ENCODE measurements at places on chromosomes 6 and 20.

GRCh38 chr6:21327326-21328112 lies 266.0 kb upstream of the SOX4 start:
- no peak for DNase-seq

DNA sequence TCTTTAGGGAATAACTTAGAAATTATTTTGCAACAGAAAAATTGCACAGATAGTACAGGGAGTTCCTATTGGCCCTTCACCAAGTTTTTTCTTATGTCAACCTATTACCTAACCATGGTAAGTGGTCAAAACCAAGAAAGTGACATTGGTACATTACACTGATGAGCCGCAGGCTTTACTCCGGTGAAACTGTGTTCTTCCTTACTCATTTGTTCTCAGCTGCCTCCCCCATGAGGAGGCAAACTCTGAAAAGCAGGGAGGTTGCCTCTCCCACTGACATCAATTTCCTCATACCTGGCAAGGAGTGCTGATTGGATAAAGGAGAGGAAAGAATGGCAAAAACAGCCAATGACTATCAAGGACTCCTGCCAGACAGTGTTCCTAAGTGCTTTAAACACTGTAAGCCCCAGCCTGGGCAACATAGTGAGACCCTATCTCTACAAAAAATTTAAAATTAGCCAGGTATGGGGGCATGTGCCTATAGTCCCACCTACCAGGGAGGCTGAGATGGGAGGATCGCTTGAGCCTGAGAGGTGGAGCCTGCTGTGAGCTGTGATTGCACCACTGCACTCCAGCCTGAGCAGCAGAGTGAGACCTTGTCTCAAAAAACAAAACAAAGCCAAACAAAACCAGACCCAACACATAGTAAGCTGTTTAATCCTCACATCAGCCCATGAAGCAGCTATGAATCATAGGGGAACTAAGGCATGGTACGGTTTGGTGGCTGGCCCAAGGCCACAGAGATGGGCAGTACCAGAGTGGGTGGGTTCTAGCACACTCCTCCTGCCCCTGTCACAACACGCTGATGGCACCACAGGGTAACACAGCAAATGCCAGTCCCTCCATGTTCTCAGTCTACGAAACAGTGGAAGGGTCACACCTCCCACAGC lies 24.7 kb downstream of the C20orf203 start:
- peak; percentile 13 for DNase-seq

DNA sequence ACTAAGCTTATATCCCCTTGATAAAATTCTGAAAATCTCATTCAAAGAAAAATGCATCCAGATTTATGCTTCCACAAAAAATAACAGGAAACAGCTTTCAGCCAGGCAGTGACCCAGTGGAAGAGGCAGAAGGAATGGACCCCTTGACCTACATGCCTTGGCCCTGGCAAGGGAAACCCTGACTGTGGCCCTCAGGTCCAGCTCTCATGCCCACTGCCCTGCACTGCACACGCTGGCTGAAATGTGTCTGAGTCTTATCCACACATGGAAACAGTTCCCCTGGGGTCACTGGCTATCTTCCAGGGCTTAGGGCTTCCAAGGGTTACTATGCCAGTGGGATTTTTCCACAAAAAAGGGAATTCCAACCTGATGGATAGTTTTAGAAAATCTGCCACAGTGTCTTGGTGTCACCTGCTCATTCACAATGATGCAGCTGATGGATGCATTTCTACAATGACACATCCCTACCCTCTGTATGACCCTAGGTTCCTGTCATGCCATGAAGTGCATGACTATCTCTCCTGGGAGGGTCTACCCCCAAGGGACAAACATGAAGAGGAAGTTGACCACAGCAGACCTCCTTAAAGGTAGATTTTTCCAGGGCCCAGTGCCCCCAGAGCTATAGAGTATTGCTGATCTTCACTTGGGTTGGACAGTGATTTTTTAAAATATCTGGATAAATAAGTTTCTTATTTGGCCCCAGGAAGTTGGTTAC lies 121.9 kb upstream of the CD93 start:
- DNase-seq = no peak

DNA sequence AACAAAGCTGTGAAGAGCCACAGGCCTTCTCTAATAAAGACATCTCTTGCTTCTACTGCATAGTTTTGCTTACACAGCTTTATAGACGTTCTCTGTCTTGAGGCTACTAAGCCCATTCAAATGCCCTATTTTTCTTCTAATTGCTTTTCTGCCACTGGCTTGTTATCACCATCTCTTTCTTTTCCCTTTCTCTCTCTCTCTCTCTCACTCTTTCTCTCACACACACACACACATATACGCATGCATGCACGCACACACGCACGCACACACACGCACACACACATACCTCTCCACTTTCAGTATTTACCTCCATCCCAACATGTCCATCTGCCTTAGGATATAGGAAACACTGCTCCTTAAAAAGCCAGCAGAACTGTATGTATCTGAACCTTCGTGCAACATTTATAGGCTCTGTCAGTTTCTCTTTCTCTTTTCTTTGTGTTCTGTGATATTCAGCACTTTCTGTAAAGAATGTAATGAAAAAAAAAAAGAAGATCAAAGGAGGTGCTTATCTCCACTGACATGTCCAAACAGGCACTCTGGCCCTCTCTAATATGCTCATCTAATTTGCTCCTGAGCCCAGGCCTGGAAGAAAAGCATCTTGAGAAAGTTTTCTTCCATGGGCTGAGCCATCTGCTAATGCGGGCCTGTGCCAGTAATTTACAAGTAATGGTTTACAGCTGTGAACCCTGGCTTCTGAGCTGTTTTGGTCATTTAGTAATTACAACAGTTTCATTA lies 1046.7 kb upstream of the MAP3K7 start:
- DNase-seq = no peak

- no peak for DNase-seq
Observed at GRCh38 chr6:44868335-44868668, 459.8 kb upstream of the RUNX2 start.

GRCh38 chr6:111329882-111330633 lies 153.0 kb downstream of the REV3L start:
- DNase-seq = no peak

DNA sequence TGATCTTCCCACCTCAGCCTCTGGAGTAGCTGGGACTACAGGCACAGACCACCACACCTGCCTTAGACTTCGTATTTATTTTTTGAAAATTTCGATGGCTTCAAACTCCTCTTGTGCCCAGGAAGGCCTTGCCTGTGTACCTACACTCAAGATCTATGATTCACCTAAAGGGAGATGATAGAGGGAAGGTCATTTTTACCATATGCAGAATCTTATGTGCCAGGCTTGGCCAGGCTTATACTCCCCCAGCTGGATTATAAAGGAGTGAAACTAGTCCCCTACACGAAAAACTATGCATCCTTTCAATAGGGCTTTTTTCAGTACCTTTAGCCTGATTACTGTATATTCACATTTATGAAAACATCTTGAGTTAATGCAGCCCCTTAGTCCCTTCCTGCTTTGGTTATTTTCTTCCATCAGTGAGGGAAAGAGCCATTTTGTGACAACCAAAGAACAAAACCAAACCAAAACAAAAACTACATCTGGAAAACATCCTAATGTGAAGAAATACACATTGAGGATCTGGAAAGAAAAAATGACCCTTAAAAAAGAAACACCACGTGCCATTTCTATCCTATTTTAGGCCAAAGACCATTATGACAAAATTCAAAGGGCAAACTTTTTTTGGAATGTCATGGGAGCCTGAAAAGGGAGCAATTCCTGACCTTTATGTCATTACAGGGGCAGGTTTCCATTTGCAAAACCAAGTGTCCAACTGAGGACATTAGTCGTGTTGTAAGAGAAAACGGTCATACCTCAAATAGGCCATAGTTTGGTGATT lies 34.7 kb downstream of the RIPOR2 start:
- no peak for DNase-seq

DNA sequence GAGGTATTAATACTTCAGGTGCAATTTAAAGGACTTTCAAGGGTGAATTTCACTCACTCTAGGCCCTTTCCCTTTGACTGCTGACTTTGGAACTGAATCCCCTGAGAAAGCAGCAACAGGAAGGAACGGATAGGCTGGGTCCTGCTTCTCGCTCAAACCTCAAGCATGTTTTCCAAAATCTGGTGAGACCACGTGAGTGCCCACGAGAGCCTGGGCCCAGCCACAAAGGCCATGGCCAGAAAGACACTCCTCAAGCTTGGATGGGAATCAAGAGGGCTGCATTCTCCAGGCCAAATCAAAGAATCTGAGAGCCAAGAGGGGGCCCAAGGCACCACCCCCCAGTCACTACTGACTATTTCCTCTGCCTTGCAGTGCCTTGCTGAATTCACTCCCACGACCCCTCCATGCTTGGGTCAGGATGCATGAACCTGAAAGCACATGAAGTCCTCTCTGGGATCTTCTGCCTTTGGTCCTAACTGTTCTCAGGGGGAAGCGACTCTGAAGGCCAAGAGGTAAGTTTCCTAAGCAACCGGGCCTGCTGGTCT lies 146.1 kb downstream of the NFATC2 start:
- DNase-seq = no peak

GRCh38 chr6:160895562-160895961 lies 96.0 kb upstream of the MAP3K4 start:
- DNase-seq = no peak

DNA sequence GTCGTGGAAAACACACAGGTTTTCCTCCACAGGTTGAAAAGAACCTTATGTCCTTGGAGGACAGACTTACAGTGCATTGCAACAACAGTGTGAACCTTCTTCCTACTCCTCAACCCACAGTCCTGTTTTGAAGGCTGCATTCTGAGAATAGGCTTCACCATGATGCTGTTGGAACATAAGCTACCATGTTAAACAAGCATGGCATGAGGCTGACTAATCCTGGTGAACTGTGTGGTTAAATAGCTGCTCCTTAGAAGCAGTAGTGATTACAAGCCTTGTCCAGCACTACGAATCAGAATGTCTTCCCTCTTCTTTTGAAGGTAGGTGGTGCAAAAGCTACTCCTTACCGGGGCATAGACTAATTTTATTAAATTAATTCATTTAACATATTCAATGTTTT lies 368.5 kb upstream of the EPHA7 start:
- no peak for DNase-seq

DNA sequence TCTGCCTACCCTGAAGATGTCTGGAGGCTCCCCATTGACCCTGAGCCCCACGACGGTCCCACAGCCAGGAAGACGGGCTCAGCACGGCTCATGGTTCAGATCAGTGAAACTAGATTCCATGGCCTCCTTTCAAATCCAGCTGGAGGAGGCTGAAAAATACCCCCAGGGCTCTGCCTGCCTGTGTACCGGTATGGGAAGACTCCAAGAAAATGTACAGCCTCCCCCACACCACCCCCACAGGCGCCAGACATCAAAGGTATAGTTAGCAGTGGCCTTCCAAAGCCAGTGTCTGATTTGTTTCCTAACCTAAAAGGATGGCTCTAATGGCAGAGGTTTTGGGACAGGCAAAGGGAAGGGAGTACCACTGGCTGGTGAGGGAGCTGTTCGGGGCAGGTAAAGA lies 86.2 kb upstream of the SNAP25 start:
- DNase-seq = no peak

DNA sequence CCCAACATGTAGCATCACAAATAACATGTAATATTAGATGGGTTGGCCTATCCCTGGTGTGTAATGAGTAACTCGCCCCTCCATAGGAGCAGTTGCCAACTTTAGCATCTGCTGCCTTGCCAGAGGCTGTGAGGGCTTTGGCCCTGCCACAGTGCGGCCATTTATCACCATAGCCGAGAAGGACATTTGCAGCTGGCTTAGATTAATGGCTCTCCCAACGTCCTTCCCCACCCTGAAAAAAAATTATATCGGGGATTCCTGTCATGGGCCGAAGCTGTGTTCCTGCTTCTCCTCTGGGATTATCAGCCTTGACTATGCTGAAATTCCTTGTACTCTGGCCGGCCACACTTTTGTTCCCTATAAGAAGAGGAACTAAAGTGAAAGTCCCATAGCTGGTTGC lies 7.6 kb upstream of the ADIG start:
- no peak for DNase-seq

GRCh38 chr6:7494638-7495037 lies 46.8 kb upstream of the DSP start:
- DNase-seq = no peak

DNA sequence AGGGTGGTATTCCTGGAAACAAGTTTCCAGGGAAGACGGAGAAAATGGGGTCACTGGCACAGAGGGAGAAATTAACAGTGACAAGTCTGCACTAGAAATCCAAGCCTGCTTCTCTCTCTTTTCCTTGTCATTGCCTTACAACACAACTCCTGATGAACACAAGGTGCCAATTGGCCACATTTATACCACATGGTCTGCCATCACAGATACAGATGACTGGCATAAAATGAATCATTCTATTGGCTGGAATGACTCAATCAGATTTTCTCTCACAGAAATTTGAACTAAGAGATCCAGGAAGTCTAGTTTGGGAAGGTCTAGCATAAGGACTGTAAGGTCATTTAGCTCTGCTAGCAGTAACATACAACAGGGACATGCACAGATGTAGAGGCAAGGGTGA lies 190.3 kb downstream of the LINC00237 start:
- no peak for DNase-seq

- DNase-seq = no peak
Observed at GRCh38 chr6:9647071-9647445, 767.8 kb downstream of the TFAP2A start.

GRCh38 chr6:29336269-29336668 lies 32.4 kb downstream of the OR5V1 start:
- DNase-seq = no peak

GRCh38 chr6:7249391-7249790 lies 63.6 kb downstream of the SSR1 start:
- no peak for DNase-seq

All from HCT116 (cell line).